ENCODE measurements at places on chromosomes 2 and 18.

DNA sequence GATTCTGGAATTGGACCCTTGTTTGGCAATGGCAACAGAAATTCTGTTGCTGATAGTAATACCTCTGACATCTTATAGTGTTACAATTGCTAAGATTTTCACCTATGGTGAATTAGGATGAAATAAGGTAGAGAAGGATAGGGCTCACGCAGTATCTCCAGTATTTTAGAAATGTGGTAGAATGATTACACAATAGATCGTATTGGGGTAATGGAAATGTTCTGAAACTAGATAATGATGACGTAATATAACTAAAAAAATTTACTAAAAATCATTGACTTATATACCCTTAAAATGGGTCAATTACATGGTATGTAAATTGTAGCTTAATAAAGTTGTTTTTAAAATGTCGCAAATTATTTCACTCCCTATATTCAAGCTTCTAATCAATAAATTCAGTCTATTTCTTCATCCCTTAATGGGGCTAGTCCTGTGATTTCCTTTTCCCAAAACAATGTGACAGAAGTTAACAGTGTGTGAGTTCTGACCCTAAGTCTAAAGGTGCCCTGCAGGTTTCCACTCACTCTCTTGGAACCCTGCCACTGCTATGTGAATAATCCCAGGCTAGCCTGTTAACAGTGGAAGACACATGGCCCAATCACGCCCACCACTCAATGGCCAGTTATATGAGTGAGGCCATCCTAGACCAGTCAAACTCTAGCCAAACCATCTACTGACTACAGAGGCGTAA, 31.2 kb downstream of the USP37 start:
- no peak for DNase-seq

DNA sequence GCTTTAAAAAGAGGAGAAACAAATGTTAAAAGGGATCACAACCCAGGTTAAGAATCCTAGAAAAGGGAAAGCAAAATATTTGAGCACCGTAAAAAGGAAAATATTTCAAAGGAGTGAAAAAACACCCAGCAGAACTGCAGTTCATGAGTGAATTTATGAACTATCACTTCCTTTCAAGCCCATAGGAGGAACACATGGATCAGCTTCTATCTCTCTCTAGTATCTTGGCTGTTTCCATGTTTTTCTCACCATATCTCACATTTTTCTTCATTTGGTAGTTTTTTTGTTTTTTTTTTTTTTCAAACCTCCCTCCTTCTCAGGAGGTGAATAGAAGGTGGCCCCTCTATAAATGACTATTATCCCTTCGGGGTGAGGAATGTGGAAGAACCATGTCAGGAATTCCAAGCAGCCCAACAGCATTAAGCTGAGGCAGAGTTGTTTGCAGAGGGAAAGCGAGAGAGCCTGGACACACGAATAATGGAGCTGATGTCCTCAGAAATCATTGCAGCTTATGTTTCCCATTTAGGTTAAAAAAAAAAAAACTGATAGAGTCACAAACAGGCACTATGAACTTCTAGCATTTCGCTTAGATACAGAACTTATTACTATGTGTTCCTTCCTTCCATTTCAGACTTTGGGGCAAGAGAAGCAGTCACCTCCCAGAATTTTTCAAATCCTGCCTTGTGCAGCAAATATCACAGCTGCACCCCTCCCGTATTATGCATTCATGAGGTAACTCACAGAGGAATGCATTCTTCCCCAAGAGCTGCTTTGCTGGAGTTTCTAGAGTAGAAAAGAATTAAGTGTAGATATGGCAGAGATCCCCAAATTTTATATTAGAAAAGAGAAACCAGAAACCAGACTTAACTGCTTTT, 315.6 kb downstream of the IRS1 start:
- no peak for DNase-seq

DNA sequence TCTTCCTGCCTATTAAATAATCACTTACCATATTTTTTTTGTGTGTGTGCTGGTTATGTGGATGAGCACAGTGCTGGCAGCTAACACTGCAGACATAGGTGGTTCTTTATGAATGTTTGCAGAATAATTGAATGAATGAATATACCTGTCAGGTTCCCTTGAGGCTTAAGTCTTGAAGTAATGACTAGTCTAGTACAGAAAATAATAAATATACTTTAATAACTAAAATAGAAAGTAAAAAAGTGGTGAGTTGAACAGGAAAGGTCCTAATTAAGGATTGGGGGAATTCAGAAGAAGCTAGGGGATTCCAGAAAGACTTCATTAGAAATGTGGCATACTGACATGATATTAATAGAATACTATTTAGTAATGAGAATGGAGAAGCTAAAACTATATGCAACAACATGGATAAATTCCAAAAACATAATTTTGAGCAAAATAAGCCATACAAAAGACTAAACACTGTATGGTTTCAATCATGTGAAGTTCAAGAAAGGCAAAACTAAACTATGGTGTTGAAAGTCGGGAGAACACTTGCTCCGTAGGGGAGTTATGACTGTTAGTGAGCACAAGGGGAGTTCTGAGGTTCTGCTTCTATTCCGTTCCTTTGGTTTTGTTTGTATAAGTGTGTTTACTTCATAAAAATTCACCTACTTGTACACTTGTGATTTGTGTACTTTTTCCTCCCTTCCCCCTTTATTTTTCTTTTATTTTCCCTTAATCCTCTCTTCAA, 464.6 kb downstream of the MTX2 start:
- no peak for DNase-seq

GRCh38 chr2:10912076-10912731, 470 bp downstream of the KCNF1 start:
- no peak for DNase-seq

DNA sequence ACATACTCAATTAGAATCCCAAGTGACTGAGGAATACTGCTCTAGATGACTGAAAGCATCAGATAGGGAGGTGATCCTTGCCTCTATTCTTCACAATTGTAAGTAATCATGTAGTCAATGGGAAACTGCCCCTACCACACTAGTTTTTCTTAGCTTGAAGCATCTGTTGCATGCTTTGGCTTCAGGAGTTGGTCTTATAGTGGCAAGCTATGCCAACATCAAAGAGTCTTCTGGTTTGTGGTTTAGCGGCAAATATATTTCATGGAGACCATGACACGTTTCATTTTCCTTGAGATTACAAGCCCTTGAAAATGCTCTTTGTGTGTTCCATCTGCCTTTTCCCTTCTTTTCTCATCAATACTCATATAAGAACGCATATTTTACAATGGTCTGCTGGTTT, 12.9 kb downstream of the DCC start:
- DNase-seq, result no peak

- DNase-seq, result no peak
Measured at GRCh38 chr18:48481092-48481491, 57.7 kb upstream of the CTIF start.

DNA sequence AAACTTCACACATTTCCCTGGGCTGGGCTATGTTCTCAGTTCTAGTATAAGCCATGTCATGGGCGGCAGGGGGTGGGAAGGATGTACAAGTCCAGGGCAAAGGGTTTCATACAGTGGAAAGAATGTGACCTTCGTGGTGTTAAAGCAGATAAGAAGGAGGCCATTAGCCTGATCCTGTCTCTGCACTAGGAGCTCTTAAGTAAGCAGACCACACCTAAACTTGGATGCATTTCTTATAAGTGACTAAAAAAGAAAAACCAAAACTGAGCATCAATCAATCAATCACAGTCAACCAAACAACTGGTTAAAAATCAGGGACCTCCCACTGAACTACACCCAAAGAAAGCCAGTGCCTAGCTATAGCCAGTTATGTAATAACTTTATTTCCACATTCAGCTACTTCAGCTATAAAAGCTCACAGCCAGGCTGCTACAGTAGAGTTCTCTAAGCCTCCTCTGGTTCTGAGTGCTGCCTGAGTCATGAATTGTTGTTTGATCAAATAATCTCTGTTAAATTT, 46.8 kb upstream of the RIOK3 start:
- DNase-seq, result no peak

GRCh38 chr2:224433442-224433841, 31.5 kb upstream of the FAM124B start:
- DNase-seq, result no peak

DNA sequence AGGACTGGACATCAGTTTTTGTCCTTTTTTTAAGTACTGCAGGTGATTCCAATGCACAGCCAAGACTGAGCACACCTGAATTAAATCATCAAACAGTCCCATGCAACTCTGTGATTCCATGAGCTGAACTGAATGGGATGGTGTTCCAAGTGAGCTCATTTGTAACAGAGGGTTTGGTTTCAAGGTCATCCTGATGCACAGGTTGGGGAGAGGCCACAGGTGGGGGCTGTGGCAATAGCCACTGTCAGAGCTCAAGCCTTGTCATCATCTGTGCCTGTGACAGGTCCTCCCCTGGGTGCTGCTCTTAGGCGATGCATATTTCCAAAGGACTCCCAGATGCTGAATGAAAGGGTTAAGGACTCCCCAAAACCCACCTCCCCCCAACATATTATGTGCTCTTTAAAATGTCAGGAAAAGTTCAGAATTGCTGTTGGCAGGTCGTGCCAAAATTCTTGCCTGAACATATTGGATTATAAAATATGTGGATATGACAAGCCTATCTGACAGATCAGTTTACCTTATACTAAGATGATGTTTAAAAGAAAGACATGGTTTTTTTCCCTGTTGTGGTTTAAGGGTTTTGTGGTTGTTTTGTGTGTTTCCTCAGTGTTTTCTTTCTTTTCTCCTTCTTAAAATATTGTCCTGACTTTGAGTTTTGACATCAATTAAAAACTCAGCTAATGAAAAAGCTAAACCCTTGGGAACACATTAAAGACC, 263.5 kb upstream of the SIX2 start:
- DNase-seq, result no peak

DNA sequence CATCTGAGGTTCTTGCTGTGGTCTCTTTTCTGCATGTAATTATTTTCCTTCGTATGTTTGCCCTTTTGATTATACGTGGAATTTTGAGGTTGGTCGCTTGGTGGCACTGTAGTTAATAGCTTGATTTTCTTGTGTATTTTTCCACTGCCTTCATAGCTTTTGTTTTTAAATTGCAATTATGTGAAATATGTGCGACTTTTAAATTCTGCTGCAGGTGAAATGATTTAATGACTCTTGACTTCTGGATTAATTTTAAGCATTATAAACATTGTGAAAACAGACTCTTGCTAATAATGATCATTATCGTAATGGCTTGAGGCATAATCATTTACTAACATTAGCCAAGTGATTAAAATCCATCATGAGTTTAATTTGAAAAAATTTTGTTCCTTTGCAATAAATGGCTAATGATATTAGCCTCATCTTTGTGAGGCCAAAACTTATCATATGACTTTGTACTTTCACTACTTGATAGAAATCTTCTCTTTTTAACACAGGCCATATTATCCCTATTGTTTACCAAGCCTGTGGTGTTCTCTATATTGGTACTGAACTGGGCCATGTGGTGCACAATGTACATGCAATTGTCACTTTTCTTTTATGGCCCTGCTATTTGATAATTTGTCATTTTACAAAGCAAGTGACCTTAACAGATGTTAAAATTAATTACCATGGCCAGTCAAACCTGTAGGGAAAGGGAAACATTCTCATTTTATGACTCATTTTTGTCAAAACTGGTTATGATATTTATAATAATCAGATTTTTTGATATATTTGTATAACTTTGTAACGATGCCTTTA, 62.8 kb upstream of the NEUROD1 start:
- DNase-seq, result peak; percentile 62

DNA sequence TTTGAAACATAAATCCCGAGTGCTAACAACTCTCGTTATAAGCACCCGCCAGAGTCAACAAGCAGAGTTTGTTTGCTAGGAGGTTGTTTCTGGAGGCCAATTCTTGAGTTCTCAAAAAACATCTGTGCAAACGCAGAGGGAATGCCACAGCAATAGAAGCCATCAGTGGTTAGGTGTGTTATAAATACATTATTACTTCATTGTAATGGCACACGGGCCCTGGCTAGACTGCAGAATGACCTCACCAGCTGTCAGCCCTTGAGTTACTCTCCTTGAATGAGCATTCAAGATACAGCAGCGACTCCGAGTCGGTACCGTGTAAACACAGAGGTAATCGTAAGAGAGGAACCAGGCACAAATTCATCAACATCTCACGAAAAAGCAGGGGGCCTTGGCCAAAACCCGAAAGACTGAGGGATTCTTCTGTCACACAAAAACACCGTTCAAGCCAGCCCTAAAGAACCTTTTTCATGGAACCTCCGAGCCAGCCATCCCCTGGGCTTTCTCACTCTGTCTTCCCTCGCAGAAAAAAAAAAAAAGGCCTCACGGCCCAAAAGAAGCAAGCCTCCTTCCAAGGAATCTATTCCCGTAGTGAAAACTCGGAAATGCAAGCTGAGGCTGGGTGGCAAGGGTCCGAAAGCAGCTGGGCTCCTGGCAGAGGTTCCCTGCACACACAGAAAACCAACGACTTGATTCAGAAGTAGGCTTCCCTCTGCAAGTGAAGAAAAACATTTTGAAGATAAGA, 133.7 kb upstream of the MEIS1 start:
- DNase-seq, result no peak

DNA sequence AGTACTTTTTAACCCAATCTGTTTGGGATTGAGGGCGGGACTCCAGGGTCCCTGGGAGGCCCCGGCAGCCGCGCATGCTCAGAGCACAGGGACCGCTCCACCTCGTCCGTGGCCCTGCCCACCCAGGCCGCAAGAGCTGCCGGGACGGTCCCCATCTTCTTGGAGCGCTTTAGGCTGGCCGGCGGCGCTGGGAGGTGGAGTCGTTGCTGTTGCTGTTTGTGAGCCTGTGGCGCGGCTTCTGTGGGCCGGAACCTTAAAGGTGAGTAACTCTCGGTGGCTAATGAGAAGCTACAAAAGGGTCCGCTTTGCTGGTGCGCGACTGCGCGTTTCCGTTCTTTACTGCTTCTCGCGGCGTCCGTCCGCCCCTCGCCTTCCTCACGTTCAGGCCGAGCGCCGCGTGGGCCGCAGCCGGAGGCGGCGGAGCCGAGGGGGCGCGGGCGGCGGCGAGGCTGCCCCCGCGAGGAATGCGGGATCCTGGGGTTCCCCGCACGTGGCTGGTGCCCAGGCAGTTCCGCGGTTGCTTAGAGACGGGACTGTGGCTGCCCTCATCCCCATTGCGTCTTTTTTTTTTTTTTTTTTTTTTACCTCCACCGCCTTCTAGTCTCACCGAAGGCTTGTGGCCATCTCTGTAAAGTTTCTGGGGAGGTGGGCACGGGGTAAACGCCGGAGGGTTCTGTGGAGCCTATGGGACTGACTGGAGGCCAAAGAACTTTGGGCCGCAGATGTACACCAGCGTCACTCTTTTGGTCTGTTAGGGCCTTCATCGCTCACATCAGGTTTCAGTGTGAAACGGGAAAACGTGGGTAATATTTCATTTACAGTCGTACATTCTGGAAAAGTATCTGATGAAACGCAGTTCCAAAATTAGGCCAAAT, at the start of gene SSB:
Gene SSB, plus strand, starts transcription at position 154 of the 875 bp plus-strand sequence. CDS start 2,090 bp downstream, outside the sequence.
- peak; percentile 90 for DNase-seq

GRCh38 chr2:223824301-223824700, 13.1 kb downstream of the AP1S3 start:
- no peak for DNase-seq

DNA sequence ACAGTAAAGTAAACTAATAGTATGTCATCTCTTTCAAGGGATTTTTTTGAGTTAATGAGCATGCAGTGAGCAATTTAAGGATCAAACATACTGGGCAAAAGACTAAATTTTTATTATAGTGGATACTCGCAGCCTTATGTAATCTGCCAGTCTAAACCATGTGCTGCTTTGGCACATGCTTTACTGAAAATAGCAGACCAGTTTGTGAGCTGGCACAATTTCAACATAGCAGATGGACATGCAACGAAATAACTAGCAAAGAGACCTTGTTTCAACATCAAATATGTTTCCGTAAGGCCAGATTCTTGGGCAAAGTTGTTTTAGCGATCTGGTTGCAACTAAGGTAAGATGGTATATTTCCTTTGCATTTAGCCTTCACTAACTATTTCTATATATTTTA, 807.3 kb downstream of the NR4A2 start:
- no peak for DNase-seq
